ENCODE measurements at places on chromosomes 16 and 17.

GRCh38 chr16:16850274-16850673 lies 471.3 kb downstream of the NPIPA7 start:
- no peak for DNase-seq

DNA sequence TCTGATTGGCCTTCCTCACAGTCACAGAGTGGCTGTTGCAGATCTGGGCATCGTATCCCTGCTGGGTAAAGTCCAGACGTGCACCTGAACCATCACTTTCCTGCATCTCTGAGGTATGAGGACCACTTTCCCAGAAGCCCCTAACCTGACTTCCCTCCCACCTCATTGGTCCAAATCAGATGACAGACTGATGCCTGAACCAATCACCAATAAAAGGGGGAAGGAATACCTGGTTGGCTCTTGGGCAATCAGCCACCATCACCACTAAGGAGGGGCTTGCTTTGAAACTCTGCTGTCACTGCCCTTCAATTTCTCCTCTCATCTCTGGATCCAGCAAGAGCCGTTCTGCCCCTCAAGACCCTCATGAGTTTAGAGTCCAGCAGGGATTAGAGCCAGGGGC lies 13.6 kb upstream of the WFDC1 start:
- DNase-seq, result no peak

GRCh38 chr16:31529108-31529936 lies 1.6 kb downstream of the AHSP start:
- no peak for DNase-seq

DNA sequence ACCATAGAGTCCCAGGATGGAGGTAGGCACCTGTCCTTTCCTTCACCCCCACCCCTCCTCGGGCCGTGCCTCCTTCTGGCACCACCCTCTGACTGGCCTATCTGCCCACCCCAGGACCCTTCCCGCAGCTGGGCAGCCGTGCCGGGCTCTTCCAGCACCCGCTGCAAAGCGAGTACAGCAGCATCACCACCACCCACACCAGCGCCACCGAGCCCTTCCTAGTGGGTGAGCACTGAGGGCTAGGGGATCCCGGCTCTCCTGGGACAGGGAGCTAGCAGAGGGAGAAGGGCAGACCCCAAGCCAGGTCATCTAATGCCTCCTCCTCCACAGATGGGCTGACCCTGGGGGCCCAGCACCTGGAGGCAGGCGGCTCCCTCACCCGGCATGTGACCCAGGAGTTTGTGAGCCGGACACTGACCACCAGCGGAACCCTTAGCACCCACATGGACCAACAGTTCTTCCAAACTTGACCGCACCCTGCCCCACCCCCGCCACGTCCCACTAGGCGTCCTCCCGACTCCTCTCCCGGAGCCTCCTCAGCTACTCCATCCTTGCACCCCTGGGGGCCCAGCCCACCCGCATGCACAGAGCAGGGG lies 7.8 kb downstream of the GALK1 start:
- DNase-seq, result no peak

- no peak for DNase-seq
These were observed 1.5 kb downstream of the CLDN7 start for GRCh38 chr17:7260651-7261378.

DNA sequence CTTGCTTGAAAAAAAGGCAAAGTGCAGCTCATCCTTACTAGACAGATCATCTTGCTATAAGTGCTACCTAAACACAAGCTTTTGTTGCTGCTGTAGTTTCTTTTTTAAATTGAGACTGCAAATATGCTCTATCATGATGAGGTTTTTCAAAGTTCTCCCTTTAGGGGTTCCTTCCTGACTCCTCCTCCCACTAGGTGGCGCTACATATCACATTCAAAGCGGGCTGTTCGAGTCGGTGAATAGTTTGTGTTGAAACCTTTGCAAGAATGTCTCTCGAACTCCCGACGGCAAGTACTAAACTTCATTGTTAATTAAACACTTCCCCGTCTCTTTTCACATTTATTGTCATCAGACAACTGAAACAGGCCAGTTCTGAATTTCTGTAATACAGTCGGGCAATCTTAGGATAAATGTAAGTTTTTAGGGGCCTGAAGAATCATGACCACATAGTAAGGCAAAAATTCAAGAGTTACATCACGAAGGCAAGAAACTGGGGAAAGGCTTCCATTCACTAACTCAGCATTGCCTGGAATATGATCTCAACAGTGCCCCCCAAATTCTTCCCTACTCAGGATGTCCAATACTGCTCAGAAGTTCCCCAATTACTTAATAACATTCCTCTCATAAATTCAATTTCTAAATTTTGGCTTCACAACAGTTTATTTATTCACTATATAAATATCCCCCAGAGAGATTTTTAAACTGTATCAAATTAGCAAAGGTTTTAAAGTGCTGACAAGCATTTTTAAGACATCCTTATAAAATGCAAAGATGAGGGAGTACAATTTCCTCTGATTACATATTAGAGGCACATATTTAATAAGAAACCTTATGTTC lies 6.7 kb downstream of the HS3ST3A1 start:
- DNase-seq, result peak; percentile 87

DNA sequence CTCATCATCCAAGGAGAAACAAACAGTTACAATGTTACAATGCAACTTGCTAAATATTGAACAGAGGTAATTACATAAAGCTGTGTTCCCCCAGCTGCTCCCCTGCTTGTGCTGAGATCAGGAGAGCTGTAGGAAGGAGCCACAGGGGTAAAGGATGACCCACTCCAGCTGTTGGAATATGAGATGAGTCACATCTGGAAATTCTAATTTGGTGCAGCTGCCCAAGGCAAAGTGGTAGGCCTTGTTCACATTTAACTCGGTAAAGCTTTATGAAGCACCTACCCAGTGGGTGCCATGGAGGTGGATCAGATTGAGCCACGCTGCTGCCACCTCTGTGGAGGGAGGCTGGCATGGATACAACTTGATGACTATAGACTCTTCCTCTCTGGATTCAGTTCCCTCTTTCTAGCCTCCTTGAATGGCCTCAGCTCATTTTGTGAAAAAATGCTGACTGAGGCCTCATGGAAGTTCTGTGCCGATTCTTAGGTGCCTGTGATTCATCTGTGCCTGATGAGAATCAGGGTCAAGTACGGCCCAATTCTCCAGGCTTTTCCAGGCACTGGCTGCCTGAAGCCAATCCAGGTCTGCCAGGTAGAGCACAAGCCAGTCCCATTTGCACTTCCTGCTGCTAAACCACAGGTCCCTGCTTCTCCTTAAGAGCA lies 7.4 kb downstream of the ZNF689 start:
- no peak for DNase-seq

Data from stimulated activated effector memory CD8-positive, alpha-beta T cell treated with anti-CD3 and anti-CD28 coated beads, Interleukin-12 subunit alpha, Interleukin-12 subunit beta, amount 100 ng/mL, for 72 hours (primary cell).